ENCODE measurements at places on chromosomes 3 and 15.
A peak's percentile ranks its signal among the peaks of the same experiment; 100 is the strongest.

DNA sequence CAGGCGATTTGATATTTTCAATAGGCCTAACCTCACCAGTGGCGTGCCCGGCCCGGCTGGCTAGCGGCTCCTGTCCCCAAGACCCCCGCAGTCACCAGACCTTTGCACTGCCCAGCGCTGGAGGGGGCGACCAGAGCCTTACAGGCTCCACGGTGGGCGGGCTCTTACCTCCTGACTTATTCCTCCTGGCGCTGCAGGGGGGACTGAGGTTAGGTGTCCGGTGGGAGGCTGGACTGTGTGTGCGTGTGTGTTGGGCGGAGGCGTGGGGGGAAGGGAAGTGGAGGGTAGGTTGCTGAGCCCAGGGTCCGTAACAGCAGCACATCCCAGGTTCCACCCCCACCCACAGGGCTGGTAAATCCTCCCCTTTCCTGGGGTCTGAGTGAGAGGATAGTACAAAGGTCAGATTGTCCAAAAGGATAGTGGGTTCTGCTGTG is 27.5 kb upstream of the THRB start:
- DNase-seq = peak; percentile 20

DNA sequence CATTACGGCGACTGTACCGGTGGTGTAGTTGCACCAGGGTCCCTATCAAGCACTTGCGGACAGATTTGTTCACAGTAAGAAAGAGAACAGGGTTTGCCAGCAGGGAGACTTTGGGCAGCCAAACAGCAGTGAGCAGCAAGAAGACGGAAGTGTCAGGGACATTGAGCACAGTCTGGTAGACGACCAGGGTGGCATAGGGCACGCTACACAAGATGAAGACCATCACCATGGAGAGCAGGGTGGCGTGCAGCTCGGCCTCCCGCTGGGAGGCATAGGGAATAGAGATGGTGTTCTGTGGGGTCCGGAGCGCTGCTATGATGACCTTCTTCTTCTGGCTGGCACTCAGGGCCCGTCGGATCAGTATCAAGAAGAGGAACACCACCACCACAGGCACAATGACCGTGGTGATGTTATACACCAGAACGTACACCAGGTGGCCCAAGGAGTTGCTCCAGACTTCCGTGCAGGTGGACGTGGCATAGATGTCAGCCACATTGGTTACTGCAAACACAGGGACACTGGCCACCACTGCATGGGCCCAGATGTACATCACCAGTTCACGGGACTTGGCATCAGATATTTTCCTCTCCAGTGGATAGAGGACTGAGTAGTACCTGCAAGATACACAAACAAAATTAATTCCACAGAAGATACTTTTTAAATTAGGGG is 19.1 kb upstream of the FSIP1 start:
- peak; percentile 44 for DNase-seq

GRCh38 chr15:95816591-95816990 is 513.9 kb upstream of the NR2F2 start:
- no peak for DNase-seq

DNA sequence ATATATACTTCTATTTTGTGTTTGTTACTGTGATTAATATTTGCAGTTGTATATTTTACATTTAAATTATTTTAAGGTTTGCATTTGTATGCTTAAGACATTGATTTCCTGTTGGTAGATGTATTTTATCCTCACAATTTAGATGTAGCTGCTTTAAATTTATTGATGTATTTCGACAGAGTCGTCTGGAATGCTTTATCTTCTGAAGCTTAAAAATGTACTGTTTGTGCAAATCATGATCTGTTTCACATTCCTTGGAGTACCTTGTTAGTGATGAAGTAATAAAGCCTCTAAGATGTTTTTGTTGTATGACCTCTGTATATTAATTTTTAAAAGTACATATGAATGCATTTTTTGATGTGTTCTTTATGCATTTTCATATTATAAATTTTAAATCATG is 1.9 kb downstream of the CHD2 start:
- DNase-seq = no peak

DNA sequence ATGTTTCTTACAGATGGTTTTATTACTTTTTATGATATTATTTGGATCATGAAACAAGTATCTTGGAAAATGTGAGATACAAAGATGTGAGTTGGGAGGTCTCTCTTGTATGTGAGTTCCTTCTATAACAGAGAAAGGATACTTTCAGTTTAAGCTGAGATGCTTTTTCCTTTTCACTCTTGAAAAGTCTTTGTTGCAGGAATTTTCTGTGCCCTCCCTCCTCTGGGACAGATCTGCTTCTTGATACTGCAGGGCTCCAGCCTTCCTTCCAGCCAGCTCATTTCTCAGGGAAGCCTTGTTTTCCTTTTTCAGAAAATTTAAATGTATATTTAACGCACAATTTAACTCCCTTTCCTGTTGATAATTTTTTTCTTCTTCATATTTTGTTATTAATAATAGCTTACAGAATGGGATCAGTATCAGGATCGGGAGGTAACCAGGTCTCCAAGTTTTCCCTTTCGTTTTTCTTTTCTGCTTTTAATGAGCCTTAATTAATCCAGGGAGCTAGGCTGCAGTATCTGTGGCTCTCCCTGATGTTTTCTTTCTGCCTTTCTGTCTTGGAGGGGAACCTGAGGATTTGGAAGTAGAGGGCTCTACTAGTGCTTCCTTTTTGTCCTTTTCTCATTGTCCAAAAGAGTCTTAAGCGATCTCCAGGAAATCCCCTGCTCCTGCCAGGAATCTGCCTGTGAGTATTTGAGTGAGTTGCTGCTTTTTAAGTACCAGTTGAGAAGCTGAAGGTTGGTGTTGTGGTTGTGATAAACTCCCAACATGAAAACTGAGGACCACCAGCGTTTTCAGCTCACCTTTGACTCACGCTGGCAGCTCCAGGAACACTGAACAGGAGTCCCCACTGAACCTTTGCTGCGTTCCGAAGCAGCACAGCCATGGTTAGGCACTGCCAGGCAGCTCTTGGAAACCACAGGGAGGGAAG is 105.7 kb downstream of the IGF1R start:
- DNase-seq = peak; percentile 64

DNA sequence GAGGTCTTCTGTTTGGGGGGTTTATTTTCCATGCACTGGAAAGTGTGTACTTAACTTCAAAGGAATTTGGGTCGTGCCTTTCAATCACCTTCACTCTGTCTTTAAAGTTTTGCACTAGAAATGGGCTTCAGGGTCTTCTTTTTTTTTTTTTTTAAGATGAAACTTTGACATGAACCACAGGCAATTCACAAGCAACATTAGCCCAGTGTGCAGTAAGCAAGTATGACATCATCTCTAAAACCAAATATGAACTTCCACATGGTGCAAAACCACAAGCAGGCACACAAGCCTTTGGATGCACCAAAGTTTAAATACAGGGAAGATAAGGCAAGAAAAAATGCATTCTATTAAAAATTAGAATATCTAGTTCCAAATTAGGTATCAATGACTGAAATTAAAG is 381.9 kb downstream of the ERC2 start:
- DNase-seq = peak; percentile 29

GRCh38 chr3:98978068-98978811 is 76.7 kb upstream of the DCBLD2 start:
- peak; percentile 26 for DNase-seq

GRCh38 chr3:13894096-13894806 is 14.4 kb upstream of the WNT7A start:
- DNase-seq = no peak

Data from kidney tubule cell (primary cell).